Gastroesophageal sphincter (tissue), 4 donors: ENCODE measurements at places on chromosomes 3 and 15.

DNA sequence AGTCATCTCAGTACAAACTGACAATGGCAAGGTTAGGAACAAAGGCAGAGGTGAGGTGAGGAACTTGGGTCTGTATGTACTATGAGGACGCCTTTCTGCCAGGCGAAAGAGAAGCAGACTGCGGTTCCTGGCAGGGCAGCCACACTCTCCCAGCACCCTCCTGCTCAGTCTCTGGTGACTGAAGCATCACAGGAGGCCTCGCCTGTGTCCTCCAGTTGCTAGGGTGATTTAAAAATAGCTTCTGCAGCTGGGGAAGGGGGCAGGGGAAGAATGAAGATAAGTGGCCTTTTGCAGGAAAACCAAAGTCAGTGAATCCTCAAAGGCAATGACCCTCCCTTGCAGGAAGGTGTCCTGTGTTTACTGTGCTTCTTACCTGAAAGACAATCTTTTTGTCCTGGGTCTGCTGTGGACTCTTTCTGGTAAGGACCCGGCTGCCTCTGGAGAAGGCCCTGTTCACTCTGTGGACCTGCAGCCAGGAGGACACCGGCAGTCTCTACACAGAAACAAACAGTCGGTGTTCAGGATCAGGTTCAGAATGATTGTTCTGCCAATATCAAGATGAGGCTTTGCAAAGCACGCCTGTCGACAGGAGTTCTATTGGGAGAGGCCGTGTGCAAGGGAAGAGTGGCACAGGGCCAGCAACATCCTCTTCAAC lies 65.7 kb upstream of the DGKG start:
- ATAC-seq: peak; percentile 69

DNA sequence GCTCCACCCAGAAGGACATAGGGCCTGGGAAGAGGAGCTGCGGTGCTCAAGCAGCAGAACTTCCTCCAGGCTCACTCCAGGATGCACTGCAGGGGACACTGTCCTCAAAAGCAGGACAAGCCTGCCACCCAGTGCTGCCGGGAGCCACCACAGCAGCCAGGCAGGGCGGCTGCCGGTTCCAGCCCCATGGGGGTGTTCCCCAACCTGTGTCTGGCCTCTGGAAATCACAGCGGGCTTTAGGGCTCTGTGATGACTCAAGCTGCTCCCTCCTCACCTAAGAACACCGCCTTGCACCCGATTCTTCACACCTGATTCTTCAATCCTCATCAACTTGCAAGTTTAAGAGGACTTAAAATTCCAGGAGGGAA lies 71.9 kb upstream of the SLC6A11 start:
- ATAC-seq: no peak

GRCh38 chr15:23912191-23912590 lies 225.1 kb upstream of the NDN start:
- no peak for ATAC-seq

DNA sequence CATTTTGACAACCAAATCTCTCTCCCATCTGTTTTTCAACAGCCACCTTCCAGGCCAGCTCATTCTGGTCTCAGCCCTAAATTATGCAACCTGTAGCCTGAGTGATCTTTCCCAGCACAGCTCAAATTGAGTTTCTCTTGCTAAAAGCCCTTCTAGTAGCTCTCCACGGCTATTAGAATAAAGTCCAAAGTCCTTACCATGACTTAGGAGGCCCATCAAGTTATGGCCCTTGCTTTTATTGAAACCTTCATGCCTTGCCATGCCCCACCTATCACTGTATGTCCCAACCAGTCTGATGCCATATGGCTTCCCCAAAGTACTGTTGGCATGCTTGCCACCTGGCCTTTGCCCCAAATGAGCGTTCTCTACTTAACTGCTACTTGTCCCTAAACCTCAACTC lies 303.5 kb upstream of the GADL1 start:
- ATAC-seq: peak; percentile 62

- ATAC-seq: no peak
Measured at GRCh38 chr3:189013224-189013888, 158.4 kb upstream of the TPRG1 start.

DNA sequence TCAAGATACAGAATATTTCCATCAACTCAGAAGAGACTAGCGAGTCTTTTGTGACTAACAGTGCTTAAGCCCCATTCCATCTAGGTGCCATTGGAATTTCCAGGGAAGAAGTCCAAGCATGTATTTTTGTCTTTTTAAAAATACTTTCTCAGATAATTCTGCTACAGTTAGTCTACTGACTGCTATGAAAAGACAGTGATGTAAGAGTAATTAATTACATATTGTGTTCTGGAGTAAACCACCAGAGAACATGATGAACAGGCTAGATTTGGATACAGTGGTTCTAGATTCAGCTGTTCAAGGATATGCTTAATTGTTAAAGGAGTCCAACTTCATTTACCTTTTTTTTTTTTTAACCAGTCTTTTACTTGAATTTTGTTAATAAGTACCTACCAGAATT lies 34.8 kb upstream of the PAK6 start:
- ATAC-seq: no peak

DNA sequence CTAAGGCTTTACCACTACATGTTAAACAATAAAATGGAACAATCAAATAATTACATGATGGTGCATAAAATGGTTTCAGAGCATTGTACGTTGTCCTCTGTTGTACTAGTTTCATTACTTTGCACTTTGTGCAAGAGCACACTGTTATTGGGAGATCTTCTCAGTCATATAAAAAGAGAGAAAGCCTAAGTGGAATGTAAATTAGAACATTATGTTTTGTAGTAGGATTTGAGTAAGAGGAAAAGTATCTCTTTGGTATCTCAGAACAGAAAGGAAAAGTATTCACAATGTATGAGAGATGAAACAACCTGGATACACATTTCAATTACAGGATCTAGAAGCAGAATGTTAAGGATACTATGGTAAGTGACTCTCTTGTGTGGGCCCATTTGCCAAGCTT lies 26.9 kb upstream of the PLSCR2 start:
- ATAC-seq: no peak

GRCh38 chr3:25654576-25654975 lies 10.1 kb downstream of the TOP2B start:
- ATAC-seq: no peak

DNA sequence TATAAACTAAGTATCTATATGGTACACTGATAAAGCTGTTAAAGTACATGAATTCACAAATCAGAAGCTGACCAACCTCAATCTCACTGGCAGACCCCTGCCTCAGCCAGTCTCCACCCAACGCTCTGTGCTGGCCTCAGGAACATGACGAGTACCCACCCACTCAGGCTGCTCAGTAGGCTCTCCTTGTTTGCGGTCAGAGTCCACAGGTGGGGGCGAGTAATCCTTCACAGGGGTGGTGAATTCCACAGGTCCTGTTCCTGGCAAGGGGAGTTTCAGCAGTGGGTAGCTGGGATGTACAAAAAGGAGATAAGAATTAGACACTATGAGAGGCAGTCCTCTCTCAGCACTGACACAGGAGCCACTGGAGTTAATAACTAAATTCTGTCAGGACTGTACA lies 40.9 kb downstream of the SCAP start:
- no peak for ATAC-seq

DNA sequence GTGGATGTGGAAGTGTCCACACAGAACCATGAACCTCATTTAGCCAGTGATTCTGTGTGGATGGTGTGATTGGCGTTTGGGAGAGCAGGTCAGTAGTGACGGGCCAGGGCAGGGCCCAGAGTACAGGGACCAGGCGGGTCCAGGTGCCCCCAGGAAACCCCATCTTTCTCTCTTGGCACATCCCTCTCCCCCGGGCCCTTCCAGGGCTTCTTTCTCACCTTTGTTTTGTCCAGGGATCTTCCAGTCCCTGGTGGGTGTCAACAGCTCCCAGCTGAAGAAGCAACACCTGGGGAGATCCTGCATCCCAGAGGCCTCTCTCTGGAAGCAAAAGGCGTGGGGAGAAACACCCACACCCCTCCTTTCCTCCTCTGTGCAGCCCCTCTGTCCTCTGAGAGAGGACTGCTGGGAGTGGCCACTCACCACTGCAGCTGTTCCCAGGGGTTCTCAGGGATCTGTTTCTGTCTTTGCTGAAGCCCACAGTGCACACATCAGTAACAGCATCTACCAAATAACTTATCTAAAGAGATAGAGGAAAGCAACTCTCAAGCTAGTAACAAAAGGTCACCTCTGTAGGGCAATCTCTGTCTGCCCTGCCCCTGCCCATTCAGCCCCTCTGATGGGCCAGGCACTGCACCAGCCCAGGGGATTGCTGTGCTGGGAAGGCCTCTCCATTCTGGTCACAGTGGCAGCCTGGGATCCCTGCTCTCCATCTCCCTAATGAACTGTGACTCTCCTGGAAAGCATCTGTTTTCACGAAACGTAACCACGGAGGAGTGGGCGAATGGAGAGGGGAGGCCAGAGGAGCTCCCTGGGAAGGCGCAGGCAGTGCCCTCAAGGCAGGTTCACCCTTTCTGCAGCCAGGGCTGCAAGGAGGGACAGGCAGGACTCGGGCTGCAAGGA lies 98.3 kb upstream of the ALDH1A3 start:
- no peak for ATAC-seq

DNA sequence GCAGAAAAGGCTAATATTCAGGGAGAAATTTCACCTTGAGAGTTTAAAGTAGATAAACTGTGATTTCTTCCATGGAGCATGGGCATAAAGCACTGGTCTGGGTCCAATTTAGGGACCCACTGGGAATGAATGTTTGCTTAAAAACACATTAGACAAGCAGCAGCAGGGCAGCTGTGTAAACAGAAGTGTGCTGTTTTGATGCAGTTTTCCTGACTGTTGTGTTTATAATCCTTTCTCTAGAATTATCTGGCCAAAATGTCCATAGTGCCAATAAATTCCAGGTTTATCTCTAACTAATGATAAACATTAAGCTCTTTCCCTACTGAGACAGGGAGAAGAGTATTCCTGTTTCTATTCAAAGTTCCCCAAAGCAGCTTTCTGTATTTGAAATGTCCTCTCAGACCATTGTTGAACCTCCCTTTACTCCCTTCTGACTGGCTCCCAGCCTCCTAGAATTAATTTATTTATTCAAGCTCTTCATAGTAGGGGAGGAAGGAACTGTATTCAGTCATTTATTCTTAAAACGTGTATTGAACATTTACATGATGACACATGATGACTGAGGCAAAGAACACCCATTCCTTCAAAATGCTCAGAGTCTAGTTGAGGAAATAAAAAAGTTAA lies 7.0 kb upstream of the TM4SF18 start:
- peak; percentile 34 for ATAC-seq

GRCh38 chr3:57331078-57331610 lies 38.7 kb upstream of the ASB14 start:
- no peak for ATAC-seq

DNA sequence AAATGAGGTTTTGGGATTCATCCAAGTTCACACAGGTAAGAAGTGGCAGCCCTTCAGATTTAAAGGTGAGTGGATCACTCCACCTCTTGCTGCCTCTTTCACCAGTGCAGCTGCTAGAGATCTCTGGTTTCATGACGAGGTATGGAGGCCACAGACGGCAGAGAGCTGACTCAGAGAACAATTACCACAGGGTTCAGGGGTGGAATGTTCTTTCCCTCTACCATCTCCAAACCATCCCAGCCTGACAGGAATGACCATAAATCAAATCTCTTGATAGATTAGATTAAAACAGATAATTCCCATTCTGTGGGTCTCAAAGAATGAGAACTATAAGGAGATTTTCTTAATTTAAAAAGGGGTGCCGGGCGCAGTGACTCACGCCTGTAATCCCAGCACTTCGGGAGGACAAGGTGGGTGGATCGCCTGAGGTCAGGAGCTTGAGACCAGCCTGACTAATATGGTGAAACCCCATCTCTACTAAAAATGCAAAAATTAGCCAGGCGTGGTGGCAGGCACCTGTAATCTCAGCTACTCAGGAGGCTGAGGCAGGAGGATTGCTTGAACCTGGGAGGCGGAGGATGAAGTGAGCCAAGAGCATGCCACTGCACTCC lies 174.2 kb upstream of the ATP11B start:
- no peak for ATAC-seq

GRCh38 chr3:126051234-126051633 lies 32.7 kb downstream of the SLC41A3 start:
- ATAC-seq: no peak

GRCh38 chr3:58049143-58049785 lies 41.0 kb downstream of the FLNB start:
- peak; percentile 16 for ATAC-seq

GRCh38 chr3:183904833-183905780 lies 20.4 kb upstream of the PARL start:
- ATAC-seq: no peak

DNA sequence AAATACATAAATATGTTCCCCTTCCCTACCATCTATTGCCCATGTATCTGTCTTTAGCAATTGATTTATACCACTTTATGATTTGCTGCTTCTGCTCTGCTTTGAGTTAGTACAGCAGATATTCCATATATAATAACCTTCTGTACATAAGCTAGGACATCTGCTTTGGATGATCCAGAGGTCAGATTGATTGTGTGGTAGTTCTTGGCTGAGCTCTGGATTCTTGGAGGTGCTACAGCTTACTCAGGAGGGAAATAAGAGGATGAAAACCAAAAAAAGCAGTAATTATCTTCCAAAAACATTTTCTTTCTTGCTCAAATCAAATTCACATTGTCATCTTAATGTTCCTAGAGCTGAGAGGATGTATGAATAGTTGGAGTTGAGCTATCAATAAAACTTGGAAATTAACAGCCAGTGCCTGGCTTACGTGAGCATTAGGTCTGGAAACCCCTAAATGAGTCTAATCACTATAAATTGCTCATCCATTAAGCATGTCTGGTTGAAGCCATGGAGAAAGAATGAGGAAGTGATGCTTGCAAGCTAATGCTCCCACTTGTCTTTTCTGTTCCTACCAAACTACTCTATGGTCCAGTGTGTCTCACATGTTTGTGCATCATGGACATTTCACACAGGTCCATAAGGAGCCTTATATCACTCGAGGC lies 36.3 kb upstream of the TMEM42 start:
- ATAC-seq: no peak

- ATAC-seq: no peak
Measured at GRCh38 chr3:65716071-65716751, 322.5 kb downstream of the MAGI1 start.

GRCh38 chr3:62995119-62995518 lies 119.9 kb upstream of the CADPS start:
- no peak for ATAC-seq

GRCh38 chr3:34388830-34389229 lies 590.4 kb downstream of the PDCD6IP start:
- no peak for ATAC-seq

- ATAC-seq: peak; percentile 89
Measured at GRCh38 chr3:138389841-138390581, 41.6 kb downstream of the MRAS start.

DNA sequence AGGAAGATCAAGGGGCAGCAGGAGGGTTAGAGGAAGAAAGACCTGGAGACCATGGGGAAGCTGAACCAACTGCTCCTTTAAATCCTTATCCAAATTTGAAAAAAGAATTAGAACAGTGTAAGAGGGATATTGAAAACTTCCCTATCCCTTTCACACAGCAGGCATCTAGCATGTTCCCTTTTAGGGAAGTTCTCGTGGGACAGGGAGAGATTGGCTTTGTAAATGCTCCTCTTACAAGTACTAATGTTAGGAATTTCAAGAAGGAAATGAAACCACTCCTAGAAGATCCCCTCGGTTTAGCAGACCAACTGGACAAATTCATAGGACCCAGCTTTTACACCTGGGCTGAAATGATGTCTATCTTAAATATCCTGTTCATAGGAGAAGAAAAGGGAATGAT lies 41.5 kb downstream of the PPCDC start:
- no peak for ATAC-seq
